Activated CD4-positive, CD25-positive, alpha-beta regulatory T cell treated with anti-CD3 and anti-CD28 coated beads, Interleukin-2, amount 50 U/mL, for 16 hours (primary cell): ENCODE measurements at places on chromosomes 1 and 21.

DNA sequence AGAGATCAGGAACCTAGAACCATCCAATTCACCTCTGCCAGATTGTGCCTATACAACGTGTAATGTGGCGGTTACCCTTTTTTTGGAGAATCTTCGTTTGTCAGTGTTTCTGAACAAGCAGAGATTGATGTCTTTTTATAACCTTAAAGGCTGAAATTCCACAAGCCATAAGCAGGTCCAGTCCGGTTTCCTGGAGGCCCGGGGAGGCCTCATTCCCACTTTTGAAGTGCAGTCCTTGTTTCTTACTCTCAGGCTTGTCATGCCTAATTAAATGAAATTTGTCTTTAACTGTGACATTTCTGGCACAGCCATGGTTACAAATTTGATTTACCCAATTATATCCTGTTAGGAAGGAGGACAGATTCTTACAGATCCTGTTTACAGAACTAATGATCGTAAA lies 27.8 kb downstream of the ZNF362 start:
- DNase-seq: no peak

DNA sequence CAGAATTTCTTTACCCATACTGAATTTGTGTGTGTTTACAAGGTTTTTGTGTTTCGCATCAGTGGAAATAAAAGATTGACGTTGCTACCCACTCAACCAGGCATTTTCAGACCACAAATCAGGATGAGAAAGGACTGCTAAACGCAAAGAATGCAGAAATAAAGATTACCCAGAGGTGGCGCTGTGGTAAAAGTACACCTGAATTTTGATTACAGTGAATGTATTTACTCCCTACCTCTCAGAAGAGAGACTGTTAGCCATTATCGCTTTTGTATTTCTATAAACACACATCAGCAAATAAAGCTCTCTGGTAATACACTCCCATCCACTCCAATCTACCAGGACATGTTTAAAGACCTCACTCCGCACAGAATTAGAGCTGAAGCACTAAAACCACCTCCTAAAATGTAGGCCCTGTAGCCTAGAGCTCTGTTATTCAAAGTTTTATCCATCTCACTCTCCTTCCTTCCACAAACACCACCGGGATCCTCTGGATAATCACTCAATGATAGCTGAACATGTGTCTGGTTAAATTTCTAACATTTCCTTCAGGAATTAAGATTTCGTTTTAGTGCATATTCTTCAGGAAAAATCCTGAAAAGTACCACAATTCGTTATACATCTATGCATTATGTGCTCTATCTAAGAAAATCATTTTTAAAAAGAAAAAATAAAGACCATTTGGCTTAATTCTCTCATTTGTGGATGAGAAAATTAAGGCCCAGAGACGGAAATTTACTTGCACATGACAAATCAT lies 2.5 kb upstream of the LMO4 start:
- DNase-seq: no peak

GRCh38 chr1:185094761-185095160 lies 49.4 kb downstream of the RNF2 start:
- DNase-seq: no peak

DNA sequence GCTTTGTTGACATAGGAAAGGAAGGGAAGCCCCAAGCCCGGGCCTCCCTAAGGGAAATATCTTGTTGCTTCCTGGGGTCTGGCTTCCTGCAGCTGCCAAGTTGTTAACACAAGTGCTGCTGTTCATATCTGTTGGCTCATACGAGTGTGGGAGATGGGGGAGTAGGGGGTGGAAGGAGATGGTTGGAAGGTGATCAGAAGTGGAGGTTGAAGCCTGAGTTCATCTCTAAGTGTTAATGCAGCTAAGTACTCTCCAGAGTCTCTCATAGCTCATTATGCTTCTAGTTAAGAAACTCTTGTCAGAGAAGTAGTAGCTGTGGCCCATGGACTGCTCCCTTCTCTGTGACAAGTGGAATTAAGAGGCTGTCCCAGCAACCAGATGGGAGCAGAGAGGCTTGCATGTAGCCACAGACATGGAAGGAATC lies 319.2 kb upstream of the SPAG17 start:
- no peak for DNase-seq

DNA sequence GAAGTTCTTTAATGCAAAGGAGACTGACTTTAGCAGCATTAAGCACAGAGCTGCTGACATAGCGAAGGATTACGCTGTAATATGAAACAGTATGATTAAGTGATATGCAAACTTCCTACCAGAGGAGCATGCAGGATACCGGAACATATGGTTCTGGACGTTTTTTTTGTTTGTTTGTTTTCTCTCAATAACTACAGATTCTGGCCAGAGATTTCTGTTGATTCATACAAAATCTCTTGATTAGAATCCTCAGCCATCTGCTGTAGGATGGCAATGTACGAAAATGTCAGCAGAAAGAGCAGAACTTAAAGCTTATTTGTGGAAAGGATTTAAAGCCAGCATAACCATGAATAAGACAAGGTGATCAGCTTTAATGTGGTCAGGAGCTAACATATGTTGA lies 970.7 kb downstream of the KCNT2 start:
- no peak for DNase-seq

GRCh38 chr1:117572546-117572945 lies 33.3 kb upstream of the TENT5C start:
- no peak for DNase-seq
